NCI-H226 (cell line): ENCODE measurements at places on chromosomes 11 and 22.
A peak's percentile ranks its signal among the peaks of the same experiment; 100 is the strongest.

DNA sequence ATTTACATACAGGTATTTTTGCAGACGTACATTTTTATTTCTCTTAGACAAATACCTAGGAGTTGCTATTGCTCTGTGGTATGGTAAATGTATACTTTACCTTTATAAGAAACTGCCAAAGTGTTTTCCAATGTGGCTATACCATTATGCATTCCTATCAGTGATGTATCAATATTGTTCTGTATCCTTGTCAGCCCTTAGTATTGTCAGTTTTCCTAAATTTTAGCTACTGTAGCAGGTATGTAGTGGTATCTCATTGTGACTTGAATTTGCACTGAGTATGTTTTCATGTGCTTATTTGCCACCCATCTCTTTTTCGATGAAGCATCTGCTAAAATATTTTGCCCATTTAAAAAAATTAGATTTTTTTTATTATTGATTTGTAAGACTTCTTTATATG, 37.0 kb downstream of the CLPB start:
- DNase-seq: no peak

DNA sequence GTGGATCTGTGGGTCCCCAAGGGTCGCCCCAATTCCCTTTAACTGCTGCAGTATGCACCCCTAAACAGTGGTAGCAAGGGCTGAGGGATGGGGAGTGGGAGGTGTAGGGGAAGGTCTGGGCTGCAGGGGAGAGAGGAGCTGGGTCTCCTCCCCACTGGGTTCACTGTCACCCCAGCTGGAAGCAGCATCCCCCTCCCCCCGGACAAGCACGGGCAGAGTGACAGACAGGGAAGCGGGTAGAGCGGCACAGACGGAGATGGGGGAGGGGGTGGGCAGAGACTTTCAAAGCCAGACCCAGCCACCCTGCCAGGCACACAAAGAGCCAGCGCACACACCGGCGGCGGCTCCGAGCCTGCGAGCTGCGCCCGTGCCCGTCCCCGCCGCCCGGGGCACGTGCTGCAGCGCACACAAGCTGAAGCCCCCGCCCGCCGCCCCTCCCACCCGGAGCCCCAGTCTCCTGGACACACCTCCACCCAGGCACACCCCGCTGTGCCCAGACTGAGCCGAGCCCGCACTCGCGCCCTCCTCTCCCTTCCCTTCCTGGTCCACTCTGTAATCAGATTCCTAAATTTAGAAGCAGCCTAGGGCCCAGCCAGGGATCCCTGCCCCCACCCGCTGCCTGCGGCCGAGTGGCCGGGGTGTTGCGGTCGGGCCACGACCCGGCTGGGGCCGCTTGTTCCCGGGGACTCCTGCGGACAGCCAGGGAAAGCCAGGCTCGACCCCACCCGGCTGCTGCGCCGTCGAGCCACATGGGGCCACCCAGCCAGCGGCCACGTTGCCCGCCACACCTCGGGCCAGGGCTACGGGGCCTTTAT, 935 bp upstream of the RCOR2 start:
- DNase-seq: no peak

GRCh38 chr11:47917599-47918369, 62.6 kb upstream of the PTPRJ start:
- DNase-seq: peak; percentile 100

- no peak for DNase-seq
Observed at GRCh38 chr11:67280341-67280787, 8.7 kb upstream of the ANKRD13D start.

DNA sequence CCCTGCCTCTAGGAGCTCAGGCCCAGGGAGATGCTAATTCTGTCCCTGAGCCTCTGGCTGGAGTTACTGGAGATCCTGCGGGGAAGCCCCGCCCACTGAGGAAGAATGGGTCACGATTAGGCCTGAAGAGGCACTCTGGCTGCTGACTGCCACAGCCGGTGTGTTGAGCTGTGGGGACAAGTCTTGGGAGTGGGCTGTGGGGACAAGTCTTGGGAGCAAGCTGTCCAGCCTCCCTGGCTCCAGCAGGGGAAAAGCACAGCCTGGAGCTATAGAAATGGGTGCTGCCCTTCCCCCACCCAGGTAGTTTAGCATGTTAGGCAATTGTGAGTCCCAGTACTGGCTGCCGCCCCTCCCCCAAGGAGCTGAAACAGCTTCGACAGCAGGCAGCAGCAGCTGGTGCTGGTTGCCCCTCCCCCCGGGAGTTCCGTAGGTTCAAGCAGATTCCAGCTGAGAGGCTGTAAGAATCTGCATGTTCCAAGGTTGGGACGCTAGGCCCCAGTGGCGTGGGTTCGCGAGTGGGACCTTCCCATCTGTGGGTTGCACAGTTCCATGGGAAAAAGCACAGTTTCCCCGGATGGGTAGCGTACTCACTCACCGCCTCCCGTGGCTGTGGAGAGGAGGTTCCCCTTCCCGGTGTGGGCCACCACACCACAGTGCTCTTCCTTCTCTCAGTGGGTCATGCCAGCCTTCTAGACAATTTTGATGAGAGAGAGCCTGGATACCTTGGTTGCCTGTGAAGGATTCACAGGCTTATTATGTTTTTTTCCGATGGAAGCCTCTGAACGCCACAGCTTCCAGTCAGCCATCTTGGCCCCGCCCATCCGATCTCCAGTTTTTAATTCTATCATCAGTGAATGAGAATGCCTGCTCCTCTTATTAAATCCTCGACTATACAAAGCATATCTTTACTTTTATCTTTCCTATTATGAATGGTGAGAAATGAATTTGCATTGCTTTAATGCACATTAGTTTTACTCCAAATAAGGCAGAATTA, 61.5 kb downstream of the MSANTD4 start:
- DNase-seq: no peak

DNA sequence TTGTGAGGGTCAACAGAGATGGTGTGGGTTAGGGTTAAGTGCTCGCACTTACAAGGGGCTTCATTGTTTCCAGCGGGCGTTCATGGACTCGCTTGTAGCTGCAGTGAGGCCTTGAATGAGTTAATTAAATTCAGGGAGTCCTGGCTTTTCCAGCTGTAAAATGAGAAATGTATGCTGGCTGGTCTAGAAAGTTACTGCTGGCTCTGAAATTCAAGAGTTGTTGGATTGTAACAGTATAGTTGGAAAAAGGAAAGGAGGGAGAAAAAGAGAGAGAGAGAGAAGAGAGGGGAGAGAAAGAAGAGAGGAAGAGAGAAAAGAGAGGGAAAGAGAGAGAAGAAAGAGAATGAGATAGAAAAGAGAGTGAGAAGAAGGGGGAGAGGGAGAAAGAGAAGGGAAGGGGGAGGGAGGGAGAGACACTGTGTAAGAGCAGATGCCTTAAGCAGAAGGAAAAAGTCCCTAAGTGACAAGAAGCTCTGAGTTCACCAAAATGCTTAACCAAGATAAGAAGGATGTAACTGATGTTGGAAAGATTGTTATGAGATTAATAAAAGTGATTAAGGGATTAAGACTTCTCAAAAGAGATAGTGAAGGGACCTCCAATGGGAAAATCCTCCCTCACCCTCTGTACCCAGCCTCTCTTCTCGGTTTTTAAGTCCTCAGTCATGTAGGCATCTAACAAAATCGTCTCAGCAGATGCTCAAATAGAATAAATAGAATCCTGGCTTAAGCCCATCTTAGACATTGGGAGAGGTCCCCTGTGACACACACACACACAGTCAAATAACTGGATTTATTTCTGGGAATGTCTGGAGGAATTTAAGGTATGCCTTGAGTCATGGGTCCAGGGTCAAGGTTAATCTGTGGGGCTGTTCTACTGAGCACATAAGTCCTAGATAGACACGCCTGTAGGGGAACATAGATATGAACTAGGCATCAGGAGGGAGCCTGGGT, 477.9 kb downstream of the MIAT start:
- peak; percentile 73 for DNase-seq

- DNase-seq: no peak
Observed at GRCh38 chr11:78299000-78299710, 110.4 kb downstream of the USP35 start.

DNA sequence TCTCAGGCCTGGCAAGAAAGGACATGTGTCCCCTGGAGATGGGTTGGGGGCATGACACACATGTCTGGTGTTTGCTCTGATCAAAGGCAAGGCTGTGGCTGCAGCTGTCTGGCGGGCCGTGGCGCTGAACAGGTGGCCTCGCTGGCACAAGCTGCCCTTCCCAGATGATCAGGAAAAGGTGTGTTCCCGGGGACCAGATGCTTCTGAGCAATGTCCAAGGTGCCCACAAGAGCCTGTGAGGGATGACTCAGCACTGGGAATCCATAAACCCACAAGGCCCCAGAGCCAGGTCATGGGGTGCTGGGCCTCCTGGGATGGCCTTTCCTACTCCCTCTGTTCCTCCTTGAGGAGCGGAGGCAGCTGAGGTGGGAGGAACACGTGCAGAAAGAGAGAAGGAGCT, 9.7 kb upstream of the LRP5 start:
- peak; percentile 42 for DNase-seq

GRCh38 chr11:100849009-100849900, 162.2 kb downstream of the ARHGAP42 start:
- DNase-seq: no peak

- DNase-seq: no peak
Observed at GRCh38 chr22:28379075-28379779, 300.4 kb downstream of the TTC28 start.

DNA sequence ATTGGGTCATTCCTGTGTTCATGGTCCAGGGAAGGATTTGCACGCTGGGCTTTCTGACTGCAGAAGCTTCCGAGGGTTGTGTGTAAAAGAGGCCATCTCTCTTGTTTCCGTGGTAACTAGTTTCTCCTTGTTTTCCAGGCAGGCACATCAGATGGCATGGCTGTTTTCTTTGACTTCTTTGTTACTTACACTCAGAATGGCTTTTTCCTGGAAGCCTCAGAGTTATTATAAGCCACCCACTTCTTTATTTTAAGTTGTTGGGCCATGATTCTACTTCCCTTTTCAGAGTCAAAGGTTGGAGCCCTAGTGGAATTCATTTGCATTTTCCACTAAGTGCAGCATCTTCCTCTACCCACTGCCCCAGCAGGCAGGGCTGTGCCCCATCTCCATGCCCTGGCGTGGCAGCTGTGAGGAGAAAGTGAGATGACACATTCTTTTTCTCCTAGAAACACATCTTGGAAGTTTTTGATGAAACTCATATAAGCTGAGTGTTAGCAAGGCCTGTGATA, 94.9 kb downstream of the PRR5L start:
- no peak for DNase-seq

DNA sequence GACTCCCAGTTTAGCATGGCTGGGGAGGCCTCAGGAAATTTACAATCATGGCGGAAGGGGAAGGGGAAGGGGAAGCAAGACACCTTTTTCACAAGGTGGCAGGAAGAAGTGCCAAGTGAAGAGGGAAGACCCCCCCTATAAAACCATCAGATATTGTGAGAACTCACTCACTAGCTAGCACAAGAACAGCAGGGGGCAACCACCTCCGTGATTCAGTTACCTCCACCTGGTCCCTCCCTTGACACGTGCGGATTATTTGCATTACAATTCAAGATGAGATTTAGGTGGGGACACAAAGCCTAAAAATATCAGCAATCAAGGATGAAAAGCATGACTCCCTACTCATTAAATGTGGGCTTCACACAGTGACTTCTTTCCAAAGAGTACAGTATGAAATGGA, 155.0 kb upstream of the CCDC90B start:
- DNase-seq: no peak

DNA sequence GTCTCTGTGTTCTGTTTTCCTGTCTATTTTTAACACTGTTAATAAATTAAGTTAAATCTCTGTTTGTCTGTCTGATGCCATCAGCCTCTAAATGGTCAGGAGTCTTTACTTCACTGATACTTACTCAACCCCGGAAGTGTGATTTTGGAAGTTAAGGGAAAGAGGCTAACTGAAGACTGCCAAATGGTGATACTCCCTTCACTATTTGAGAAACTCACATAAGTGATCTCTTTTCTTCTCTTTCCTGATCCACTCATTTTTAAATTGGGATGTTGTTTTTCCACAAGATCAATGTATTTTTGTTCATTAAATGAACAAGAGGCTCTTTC, 389 bp upstream of the CASP12 start:
- no peak for DNase-seq

DNA sequence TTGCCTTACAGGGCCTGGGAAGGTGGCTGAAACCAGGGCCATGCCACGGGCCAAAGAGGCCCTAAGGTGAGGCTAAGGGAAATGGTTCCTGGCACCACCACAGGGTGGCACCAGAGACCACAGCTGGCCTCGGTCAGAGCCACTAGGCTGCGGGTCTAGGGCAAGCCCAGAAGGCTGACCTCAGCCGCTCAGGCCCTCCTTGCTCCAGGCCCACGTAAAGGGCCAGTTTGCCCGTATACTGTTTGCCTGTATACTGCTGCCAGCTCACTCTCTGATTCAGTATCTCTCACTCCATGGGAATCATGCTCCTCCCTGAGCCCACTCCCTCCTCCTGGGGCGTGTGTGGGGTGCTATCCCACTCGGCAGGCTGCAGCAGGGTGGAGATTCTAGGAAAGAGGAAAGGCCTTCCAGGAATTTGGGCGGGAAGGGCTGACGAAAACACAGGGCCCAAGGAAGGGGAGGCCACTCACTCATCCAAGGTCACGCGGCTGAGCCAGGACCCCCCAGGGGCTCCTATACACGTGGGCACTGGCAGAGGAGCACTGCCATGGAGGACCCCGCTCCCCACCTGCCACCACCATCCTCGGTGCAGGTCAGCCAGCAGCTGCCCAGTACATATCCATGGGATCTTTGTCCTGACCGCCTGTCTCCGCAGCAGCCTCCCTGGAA, 62.4 kb downstream of the NECTIN1 start:
- DNase-seq: peak; percentile 52

- DNase-seq: no peak
Observed at GRCh38 chr11:99634581-99634980, 613.8 kb downstream of the CNTN5 start.

- DNase-seq: no peak
Observed at GRCh38 chr11:78426845-78427244, 9.2 kb upstream of the GAB2 start.

GRCh38 chr11:133815636-133816035, 29.7 kb downstream of the SPATA19 start:
- no peak for DNase-seq

DNA sequence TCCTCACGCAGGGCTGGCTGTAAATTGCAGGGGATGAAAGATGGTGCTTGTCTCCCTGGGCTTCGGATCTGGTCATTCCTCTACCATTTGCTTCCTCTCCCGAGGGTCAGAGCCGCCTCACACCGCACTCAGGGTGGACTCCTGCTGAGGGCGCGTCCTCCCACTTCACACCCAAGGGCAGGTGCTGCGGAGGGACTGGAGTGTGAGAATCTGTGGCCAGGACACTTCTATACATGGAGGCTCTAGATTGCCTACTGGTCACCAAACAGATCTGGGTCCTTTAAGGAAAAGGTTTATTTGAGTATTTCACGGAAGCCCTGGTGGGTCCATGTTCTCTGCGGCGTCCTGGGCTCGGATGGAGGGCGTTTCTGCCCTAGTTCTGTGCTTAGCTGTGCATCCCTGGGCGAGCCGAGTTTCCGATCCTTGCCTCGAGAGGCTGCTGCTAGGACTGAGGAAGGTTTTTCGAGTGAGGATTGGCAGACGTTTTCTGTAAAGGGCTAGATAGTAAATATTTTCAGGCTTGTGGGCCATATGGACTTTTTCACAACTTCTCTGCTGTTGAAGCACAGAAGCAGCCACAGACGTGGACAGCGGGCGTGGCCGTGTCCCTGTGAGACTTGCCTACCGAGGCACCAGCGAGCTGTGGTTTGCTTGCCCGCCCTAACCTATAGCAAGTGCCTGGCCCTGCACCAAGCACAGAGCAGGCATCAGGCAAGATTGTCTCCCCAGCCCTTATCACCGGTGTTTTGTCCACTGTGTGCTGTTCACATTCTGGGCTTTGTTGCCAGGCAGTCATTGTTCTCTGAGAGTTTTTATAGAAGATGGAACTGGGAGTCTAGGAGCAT, 279.0 kb downstream of the TBC1D22A start:
- DNase-seq: no peak
